ENCODE measurements at places on chromosomes 2 and 18. TPM values are rescaled to one million over a fixed set of nuclear protein-coding genes. Genes with fewer than 3 reads are reported as not detected.
A peak's percentile ranks its signal among the peaks of the same experiment; 100 is the strongest.

DNA sequence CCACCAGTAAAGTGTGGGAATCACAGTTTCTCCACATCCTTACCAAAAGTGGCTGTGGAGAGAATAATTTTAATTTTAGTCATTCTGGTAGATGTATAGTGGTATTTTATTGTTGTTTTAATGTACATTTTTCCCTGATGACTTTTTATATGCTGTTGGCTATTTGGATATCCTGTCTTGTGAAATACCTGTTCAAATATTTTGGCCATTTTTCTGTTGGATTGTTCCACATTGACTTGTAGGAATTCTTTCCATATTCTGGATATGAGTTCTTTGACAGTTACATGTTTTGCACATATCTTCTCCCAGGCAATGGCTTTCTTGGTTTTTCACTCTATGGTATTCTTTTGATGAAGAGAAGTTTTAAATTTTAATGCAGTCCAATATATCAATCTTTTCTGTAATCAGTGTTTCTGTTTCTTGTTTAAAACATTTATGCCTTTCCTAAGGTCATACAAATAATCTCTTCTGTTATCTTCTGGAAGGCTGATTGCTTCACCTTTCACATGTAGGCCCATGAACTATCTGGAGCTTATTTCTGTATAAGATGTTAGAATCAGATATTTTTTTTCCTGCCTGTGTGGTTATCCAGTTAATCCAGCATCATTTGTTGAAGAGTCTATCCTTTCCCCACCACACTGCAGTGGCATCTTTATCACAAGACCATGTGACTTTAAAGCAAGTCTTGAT, 19.0 kb downstream of the AFTPH start:
- no peak for DNase-seq

GRCh38 chr2:233990261-233990798, 60.2 kb upstream of the SPP2 start:
- no peak for DNase-seq

DNA sequence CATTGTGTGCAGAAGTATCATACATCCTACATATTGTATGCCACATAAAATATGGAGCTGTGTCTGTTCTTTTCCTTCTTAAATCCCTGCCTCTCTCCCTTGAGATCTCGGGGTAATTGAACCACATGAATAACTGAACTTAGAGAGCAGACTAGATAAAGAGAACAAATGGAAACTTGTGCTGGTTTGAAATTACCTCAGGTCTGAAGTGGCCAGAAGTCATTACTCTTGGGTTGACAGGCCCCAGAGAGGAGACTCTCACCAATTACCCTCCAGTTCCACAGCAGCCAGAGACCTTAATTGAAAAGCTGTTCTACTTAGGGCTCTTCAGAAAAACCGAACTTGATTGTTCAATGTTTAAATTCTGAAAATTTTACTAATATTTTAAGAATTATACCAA, 5.0 kb upstream of the ADAM17 start:
- DNase-seq: no peak

DNA sequence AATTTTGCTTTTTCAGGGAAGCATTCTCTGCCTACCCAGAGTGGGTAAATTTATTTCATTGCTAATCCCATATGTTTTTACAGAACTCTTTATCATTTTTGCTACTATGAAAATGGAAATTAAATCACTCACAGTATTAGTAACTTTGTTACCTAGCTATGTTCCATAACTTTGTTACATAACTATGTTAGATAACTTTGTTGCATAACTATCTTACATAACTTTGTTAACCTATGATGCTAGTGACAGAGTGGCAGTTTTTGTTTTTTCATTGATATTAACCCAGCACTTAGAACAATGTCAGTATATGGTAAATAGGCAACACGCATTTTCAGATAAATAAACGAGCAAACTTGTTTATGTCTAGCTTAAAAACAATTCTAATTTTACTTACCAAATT, 286.6 kb downstream of the LRP1B start:
- DNase-seq: no peak

- DNase-seq: no peak
Measured at GRCh38 chr2:47404356-47404755, 1.4 kb downstream of the MSH2 start.

DNA sequence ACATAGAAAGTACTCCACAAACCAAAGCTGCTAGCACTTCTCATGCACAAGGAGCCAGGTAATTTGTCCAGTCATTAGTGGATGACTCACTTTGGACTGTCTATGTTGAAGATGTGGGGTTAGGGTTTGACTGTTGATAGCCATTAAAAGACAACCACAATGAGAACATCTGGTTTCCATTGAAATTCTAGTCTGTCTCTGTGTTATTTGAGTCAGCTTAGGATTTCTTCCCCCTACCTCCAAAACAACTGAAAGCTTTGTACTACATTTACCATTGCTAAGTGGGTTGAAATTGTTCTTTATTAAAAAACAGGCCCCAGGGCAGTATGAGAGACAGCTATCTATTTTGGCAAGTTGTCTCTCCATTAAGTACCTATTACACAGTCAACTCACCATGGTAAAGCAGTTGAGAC, 50.2 kb upstream of the ANKRD44 start:
- DNase-seq: no peak

The ORMDL1 gene
- 92.4 TPM for polyA plus RNA-seq

The PID1 gene
- 26.8 TPM for polyA plus RNA-seq

The IL36RN gene
- polyA plus RNA-seq: not detected

- peak; percentile 95 for DNase-seq
Measured at GRCh38 chr2:101001691-101002561, at the start of gene RPL31. RPL31 (plus strand) TSS chr2:101002289; CDS start chr2:101002702, 413 bp downstream.

DNA sequence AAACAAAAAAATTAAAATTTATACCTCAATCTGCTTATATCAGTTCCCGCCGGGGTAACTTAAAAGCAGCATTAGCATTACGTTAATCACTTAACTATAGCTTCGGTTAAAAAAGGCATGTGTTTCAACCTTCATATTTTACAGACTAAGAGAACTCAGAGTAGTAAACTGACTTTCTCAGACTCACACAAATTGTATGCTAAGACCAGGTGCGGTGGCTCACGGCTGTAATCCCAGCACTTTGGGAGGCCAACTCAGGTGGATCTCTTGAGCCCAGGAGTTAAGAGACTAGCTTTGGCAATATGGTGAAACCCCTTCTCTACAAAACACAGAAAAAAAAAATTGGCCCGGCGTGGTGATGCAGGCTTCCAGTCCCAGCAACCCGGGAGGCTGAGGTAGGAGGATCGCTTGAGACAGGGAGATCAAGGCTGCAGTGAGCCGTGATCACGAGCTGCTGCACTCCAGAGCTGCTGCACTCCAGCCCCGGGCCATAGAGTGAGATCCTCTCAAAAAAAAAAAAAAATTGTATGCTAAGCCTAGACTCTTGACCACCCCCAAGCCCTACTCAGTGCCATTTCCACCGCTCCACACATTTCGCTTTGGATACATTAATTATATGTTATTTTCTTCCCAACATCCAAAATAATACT, 2.4 kb downstream of the HNRNPLL start:
- no peak for DNase-seq

DNA sequence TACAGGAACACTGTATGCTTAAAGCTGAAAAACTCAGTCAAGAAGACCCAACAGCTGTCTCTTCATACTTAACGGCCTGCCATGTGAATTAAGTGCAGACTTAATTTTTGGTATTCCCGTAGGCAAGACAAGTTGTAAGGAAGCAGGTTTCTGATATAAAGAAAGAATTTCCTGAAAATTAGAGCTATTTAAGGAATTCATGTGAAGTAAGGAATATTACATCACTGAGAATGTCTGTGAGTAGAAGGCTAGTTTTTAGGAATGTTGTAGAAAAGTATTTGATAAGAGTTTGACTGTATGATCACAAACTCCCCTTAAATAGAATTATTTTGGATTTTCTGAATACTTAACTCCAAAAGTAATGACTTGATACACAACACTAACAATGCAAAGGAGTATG, 51.0 kb downstream of the WDR33 start:
- DNase-seq: no peak

GRCh38 chr2:110832740-110833139, 100.4 kb downstream of the ACOXL start:
- DNase-seq: no peak

DNA sequence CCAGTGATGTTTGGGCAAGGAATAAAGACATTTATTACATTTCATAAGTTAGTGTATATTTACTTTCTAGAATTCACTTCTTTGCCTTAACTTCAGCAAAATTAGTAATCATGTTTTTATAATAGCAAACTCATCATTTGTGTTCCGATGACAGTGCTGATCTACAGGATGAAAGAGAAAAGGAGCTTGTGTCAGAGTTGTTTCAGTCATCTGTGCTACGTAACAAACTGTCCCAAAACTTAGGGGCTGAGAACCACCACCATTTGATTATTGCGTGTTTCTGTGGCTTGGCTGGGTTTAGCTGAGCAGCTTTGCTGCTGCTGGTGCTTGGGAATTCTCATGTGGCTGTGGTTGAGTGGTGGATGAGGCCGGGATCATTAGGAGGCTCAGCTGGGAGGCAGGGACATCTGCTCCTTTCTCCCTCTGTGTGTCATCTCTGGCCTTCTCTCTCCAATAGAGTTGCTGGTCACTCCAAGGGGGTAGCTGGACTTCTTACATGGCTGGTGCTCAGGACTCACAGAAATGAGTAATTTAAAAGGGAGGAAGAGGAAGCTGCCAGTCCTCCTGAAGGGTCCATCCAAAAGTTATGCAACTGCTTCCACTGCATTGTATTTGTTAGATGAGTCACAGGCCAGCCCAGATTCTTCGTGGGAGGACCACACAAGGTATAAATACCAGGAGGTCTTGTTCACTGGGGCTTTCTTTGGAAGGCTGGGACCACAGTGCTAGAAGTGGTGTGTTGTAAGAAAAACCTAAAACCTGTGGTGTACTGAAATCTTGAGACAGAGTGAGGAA, 43.4 kb upstream of the HAAO start:
- DNase-seq: no peak

DNA sequence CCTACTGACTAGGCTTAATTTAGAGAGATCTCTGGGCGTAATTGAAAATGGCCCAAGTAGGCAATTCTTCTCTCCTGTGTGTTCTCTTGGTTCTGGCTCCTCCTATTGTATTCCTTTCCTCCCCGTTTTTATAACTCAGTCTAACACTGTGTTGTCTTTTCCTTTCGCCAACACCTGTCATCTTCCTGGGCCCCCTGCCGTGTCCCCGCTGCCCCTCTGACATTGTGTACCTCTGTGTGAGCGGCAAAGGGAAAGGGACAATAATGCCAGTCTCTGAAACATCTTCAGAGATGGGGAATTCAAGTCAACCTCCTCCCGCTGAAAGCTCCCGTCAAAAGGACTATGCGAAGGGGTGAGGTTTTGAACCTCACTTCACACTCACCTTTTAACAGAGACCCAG, 210.9 kb downstream of the GBX2 start:
- no peak for DNase-seq

The NFATC1 gene
- polyA plus RNA-seq: 6.3 TPM
